ENCODE measurements at places on chromosomes 5 and 9. TPM values are rescaled to one million over a fixed set of nuclear protein-coding genes. Genes with fewer than 3 reads are reported as not detected.

MUSK gene
- not detected for total RNA-seq

PCDHAC2 gene
- total RNA-seq = 1.5 TPM

GRCh38 chr5:34538026-34538672, 118.0 kb upstream of the RAI14 start:
- DNase-seq = no peak

DNA sequence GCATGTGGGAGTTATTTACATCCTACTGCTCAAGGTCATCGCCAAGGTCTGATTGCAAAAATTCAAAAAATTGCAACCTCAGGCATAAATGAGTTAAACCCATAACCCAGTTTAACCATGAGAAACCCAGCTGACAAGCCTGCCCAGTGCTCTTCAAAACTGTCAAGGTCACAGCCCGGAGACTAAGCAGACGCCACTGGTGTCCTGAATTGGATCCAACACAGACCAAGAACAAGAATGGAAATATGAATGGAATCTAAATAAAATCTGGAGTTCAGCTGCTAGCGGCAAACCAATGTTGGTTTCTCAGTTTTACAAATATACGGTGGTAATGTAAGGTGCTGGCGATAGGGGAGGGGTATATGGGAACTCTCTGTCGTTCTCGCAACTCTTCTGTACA, 201.5 kb upstream of the MVB12B start:
- DNase-seq = no peak

SYNPO gene
- total RNA-seq = 4.3 TPM

- no peak for DNase-seq
These were observed 5.3 kb upstream of the TJP2 start for GRCh38 chr9:69168709-69169217.

GRCh38 chr9:126153382-126153781, 173.2 kb upstream of the MVB12B start:
- DNase-seq = no peak

GRCh38 chr9:4055032-4055431, 244.8 kb downstream of the GLIS3 start:
- DNase-seq = no peak

DNA sequence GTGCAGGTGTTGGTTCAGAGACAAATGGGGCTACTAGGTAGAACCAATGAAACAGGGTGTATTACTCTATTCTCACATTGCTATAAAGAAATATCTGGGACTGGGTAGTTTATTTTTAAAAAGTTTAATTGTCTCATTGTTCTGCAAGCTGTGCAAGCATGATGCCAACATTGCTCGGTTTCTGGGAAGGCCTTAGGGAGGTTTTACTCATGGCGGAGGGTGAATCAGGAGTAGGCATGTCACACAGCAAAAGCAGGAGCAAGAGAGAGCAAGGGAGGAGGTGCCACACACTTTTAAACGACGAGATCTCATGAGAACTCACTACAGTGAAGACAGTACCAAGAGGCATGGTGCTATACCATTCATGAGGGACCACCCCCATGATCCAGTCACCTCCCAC, 134.6 kb downstream of the PIK3R1 start:
- no peak for DNase-seq

CCNO gene
- 2.4 TPM for total RNA-seq

DNA sequence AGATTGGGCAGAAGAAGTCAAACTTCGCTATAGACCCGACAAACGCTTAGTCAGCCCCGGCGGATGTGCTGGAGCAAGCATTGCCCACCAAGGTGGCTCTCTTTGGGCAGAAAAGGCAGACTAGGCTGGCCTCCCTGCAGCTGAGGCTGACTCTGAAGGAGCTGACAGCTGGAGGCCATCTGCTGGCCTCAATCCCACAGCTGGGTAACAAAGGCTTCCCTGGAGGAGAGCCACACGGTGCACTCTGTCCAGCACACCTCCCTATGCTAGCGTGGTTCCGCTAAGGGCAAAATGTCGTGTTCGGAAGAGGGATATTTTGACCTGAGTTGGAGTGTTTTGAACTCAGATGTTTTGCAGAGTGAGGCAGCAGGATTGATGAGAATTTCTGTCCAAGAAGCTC, 103.5 kb upstream of the PTCH1 start:
- no peak for DNase-seq

GARIN3 gene
- total RNA-seq = not detected

- no peak for DNase-seq
These were observed 47.9 kb upstream of the SMAD5 start for GRCh38 chr5:136084698-136085097.

DNA sequence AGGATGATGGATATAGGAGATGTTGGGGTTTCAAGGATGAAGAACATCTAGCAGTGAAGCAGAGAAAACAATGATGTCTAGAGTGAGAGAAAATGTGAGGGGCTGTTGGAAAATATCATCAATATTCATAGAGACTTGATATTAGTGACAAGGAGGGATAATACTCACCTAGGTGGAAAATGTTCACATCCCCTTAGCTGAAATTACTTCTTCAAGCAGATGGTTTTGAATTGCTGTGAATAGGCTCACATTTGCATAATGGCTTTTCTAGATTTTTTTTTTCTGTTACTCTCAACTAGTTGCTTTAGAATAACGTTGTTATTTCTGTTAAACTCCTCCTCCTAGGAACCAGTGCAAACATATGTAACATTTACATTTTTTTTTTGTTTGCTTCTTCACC, 61.6 kb upstream of the MAP1B start:
- DNase-seq = no peak

- no peak for DNase-seq
These were observed 22.7 kb upstream of the SH3RF2 start for GRCh38 chr5:145913701-145914100.

GRCh38 chr5:137997726-137998213, 35.1 kb downstream of the FAM13B start:
- DNase-seq = peak; percentile 47

PCDHGB2 gene
- 1.9 TPM for total RNA-seq

GRCh38 chr5:134174841-134175839, 1.6 kb downstream of the SKP1 start:
- peak; percentile 25 for DNase-seq

DNA sequence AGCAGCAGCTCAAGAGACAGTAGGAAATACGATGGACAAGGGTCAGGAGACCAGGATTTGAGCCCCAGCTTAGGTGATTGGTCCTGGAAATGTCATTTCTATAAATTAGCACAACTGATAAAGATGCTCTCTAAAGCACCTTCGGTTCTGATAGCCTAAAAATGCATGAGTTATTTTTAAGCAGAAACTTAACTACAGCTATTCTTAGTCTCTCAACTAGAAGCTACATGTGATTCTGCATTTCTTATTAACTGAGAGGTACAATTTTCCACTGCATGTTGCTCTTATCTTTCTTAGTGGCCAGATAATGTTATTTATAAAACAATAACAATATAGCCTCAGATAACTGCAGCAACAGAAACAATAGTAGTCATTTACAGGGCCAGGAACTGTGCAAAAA, 136.4 kb downstream of the GRIA1 start:
- no peak for DNase-seq

DNA sequence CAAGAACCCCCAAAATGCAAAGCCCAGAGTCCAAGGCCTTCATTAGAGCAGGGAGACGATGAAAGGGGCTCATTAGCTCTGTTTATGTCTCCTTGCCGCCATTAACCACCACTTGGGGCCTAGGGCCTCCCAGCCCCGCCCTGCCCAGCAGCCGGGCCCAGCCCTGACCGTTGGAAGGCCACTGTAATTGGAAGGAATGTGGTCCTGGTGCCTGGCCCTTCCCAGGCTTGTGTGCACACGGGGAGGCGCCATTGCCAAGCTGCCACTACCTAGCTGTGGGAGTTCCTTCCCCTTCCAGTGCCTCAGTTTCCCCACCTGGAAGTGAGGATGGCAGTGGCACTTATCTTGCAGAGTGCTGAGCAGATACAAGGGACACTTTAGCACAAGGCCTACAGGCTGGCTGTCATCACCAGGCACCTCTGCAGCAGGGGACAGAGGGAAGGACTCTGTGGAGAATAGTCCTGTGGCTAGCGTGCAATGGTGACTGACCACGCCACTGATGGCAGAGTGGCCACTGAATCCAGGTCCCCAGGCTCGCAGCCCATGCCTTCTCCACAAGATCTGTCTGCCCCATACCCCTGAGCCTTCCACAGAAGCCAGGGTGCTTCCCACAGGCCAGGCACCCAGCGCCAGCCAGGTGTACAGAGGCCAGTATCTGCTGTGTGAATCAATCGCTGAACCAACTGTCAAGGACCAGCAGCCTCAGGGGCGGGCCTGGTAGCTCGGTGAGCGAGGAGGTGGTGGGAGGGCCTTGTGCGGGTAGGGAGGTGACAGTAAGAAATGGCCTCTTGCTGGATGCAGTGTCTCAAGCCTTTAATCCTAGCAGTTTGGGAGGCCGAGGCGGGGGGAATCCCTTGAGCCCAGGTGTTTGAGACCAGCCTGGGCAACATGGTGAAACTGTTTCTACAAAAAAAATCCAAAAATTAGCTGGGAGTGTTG, 20.8 kb downstream of the GBGT1 start:
- DNase-seq = no peak

DNA sequence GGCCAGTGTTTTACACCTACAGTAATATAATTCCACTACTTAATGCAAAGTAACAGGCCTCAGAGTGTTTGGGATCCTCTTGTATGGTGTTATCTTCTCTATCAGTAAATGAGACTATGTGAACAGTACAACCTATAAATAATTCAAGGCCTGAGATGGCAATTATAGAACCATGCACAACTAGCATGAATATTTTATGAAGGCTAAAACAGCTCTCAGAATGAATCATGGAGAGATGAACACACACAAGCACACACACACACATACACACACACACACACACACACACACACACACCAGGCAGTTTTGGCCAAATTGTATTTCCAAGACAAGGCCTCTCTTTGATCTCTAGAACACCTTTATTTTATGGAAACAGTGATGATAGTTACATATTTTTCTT, 224.9 kb downstream of the EBF1 start:
- no peak for DNase-seq

DNA sequence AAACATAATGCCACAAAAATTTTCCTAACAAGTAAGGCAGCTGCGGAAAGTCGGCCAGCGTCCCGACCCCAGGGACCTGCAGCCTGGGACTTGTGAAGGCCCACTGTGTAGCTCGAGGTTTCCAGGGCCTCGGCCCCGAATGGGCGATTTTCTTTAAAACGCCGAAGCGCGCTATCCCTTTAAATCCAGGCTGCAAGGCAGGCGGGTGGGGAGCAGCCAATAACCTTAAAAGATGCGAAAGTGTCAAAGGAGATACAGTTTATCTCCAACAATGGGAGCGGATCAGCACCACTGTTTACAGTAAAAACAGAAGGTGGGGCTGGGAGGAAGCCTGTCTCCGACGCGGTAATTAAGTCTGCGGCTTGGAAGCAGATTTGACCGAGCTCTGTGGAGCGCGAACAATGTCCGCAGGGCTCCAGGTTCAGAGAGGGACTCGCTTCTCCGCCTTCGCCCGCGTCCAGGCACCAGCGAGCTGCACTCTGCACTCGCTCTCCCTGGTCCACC, 1.7 kb upstream of the ZSWIM6 start:
- peak; percentile 49 for DNase-seq

DNA sequence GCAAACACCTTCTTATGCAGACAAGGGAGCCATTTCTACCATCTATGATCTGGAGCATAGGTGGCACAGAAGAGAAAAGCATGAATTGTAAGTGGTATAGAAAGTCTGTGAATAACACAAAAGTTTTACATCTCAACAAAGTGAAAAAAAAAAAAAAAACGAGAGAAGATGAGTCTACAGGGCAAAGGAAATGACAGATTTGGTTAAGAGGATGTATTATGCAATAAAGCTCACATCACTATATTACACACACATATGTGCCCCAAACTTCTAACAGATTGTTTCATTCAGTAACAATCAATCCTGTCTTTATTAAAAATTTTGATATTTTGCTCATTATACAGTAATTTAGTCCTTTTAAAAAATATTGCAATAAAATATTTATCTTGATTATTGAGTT, 49.8 kb downstream of the CERT1 start:
- DNase-seq = no peak

PCDHGA4 gene
- total RNA-seq = 0.74 TPM

DNA sequence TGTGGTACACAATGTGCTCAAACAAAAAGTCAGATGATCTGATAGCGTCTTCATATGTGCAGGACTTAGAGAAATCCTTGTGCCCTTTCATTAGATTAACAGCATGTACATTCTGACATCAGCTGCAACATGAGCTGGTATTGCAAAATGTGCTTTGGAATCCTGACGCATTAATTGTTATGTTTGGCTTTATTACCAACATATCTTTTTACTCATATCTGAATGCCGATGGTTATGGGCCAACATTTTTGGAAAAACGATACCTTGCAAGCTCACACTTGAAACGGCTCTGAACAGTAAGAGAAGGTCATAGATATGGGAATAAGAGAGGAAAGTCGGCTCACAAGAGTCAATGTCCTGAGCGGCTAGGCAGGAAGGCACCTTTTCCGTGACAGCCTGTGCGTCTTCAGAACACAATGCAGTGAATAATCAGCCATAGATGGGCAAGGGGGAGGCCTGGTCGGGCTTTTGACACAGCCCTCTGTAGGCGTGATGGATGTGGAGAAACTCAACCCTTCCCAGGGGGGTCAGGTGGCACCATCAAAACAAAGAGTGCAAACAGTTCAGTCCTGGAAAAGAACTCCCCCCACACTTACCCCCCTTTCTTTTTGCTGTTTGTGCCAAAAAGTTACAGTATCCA, 36.4 kb upstream of the GAS1 start:
- DNase-seq = no peak

TMC1 gene
- total RNA-seq = not detected

ZNF354C gene
- not detected for total RNA-seq

- DNase-seq = no peak
These were observed 22.6 kb downstream of the DUSP1 start for GRCh38 chr5:172748341-172748843.

DNA sequence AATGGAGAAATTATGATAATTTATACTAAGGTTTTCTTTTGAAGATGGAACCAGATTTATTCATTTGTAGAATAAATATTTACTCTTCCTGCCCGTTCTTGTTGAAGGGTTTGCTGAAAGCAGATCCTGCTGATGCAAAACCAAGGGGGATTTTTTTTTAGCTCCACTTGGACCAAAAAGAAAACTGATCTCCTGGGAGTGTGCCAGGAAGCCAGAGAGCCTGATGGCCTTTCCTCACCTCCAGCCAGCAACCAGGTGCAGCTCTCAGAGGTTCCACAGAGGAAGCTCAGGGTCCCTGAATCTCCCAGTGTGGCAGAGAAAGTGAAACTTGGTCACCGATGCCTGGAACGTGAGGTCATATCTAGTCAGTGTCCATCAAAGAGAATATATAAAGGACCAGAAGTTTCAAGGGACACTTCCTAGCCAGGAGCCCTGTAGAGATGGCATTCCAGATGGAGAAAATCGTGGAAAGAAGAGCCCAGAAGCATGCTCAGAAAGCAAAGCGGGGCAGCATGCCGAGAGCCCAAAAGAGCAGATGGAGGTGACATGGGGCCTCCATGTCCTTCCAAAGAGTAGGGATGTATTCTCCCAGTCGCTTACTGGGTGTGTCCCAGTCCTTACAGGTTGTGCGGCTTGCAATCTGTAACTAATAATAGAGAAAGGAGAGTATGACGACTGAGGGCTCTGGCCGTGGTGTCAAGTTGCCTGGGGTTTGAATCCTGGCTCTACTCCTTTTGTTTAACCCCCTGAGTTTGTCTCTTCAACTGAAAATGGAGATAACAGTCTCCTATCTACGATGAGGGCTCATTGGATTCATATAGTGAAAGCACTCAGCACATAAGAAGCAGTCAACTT, 12.2 kb downstream of the AFAP1L1 start:
- no peak for DNase-seq

GRCh38 chr9:79695531-79696175, 123.9 kb downstream of the TLE4 start:
- DNase-seq = no peak

MSX2 gene
- 71.1 TPM for total RNA-seq

Data from H4 (cell line).